ENCODE measurements at places on chromosomes 16 and 17.

- DNase-seq = no peak
Measured at GRCh38 chr17:55407641-55408566, 13.7 kb downstream of the MMD start.

DNA sequence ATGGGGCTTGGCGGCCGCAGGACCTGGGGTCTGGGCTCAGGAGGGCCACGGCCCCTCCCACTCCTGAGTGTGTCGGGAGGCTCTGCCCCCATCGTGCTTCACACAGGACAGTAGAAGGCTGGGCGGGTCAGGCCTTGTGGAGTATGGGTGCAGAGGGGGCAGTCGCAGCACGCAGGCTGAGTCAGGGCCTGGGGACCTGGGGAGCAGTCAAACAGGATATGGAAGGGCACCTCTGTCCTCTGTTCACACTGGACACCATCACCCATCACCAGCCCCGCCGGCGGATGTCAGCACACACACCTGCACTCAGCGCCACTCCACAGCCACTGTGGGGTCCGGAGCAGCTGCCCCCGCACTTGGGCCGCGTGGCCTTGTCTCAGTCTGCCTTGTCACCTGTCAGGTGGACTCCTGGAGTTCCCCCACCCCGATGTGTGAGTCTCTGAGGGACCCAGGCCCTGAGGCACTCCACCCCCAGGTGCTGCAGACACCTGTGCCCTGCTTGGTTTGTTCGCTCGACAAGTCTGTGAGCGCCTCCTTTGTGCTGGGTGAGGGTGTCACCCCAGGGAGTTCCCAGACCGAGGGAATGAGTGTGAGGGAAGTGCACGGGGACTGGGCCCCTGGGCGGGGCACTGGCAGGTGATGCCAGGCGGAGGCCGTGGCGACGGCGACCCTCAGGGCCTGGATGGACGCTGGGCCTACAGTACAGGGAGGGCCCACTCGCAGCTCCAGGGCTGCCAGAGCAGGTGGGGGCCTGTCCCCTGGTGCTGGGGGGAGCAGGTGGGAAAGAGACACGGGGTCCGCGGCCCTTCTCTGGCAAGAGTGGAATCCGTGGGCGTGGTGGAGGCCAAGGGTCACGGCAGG lies 31.7 kb downstream of the ZFPM1 start:
- DNase-seq = no peak

GRCh38 chr17:1648173-1648962 lies 1.3 kb downstream of the RILP start:
- peak; percentile 32 for DNase-seq

DNA sequence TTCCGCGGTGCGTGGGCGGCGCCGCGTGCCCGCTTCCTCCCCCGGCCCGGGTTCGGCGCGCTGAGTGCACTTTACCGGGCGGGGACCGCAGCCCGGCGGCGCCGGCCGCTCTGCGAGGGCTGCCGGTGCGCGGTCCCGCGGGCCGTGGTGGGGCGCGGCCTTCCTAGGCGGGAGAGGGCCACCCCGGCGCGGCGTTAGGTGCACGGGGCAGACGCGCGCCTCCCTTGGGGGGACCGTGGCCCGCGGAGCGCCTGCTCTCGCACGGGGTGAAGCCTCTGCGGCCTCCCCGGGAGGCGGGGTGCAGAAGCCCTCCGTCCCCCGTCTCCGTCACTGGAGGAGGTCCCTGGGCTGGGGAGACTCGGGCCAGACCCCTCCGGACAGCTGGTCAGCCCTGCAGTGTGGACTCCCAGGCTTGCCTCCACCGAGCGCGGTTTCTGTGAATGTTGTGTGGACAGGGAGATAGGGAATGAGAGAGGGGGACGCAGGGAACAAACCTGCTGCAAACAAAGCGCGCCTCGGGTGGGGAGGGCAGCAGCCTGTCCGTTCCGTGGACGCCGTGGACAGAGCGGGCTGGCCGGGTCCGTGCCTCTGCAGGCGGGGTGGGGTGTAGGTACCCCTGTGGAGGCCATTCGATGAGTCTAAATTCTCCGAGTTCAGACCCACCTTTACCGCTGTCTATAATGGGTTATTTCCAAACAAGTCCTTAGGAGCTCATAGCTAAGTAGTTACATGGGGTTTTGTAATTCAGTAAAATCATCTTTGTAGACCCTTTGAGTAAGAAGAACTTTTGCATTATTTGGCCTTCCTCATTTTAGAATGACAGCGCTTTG lies 721 bp downstream of the TBCD start:
- DNase-seq = no peak

DNA sequence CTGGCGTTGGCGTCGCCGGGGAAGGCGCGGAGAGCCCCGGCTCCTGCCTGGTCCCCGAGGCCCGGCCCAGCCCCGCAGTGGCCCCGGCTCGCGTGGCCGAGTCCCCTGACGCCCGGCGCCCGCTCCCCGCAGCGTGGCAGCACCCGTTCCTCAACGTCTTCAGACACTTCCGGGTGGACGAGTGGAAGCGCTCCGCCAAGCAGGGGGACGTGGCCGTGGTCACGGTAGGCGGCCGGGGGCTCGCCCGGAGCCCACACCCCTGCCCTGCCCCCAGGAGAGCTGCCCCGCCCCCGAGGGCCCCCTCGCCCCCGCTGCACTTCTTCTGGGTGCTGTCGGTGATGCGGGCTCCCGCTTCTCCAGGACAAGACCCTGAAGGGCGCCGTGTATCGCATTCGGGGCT lies 466 bp downstream of the WDR90 start:
- DNase-seq = no peak
